Immature natural killer cell (primary cell): ENCODE measurements at places on chromosomes 3 and 15. TPM values are rescaled to one million over a fixed set of nuclear protein-coding genes. Genes with fewer than 3 reads are reported as not detected.

The PEX5L gene
- not detected for polyA plus RNA-seq

The PIF1 gene
- polyA plus RNA-seq = 2.1 TPM

DNA sequence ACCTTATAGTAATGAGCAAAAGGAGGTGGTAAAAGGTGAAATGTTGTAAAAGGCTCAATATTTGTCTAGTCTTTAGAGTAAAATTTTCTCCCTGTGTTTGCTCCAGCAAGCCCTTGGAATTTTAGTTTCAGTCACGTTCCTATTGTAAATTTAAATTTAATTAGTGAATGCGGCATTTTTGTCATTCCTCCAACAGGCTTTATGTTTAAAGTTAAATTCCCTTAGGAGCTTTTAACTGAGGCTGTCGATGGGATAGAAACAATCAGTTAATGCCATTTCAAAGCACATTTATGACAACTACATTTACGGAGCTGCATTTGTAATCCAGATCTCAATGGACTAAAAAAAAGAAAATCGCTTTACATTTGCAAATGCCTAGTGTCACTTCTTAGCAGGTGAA lies 868 bp upstream of the GADL1 start:
- no peak for DNase-seq

DNA sequence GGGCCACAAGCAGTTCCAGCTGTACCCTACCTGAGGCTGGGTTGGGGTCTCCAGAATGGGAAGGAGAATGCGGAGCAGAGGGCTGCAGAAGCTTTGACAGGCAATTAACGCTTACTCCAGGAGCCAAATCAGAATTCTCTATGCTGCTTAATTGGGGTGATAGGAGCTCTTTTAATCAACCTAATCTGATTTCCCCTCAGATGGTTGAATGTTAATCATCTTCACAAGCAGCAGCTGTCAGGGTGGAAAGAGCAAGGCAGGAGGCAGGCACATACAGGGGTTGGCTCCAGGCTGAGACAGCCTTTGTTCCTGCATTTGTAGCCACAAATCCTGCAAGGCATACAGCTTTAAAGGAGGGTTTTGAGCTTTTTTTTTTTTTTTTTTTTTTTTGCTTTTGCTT lies 2.6 kb downstream of the CILP start:
- no peak for DNase-seq

DNA sequence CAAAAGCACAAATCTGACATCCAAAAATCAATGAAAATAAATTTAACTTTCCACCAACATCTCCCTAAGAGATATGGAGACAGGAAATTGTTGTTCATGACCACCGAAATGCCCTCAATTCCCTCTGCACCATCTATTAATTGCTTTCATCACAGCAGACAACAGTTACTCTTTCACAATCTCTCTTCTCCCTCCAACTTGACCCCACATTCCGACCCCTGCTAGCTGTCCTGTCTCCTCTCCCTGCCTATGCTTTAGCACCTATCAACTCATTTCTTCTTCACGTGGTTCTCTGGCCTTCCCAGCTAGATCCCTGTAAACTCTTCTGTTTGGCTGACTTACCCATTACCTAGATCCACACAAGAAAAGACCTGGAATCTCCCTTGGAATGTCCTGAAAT lies 173.9 kb upstream of the ADAMTS9 start:
- no peak for DNase-seq

- no peak for DNase-seq
Measured at GRCh38 chr15:45660231-45660979, 25.6 kb downstream of the SQOR start.

DNA sequence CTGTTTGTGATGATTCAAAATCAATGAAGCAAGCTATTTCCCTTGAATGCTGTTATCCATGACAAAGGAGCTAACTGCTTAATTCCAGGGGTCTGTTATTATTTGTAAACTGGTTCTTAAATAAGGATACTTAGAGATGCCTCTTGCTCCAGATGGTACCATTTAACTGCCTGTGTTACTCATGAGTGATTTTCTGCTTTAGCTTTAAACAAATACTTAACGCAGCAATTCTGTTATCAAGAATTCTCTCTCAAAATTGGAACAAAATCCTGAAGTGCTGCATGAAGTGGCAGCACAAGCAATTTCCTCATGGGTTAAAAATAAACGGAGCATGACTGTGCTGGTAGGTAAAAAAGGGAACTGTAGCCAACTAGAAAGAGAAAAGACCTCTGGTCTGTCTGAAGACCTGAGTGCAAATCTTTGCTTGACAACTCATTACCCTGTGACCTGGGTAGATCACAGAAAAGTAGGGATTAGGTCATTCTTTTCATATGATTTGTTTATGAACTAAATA lies 62.5 kb upstream of the GBE1 start:
- DNase-seq = no peak

GRCh38 chr15:47027322-47027946 lies 689.9 kb upstream of the SEMA6D start:
- no peak for DNase-seq

DNA sequence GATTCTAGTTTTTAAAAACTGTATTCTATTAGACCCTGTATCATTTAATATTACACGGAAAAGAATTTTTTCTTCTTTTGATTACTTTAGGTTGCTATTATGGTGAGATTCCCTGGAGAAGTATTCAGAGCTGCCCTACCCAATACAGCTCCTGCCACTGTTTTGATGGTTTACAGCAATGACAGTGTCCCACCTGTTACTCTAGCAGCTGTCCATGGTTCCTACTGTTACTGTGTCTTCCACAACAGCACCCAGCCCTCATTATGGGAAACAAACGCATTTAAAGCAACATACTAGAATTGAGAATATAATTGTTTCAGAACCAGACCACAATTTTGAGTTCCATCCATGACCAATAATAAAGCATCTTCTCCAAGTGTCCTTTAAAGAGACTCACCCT lies 450.7 kb downstream of the SHQ1 start:
- DNase-seq = no peak
